Activated CD8-positive, alpha-beta memory T cell treated with anti-CD3 and anti-CD28 coated beads for 1 hour (primary cell): ENCODE measurements at places on chromosomes 5 and 9.

GRCh38 chr9:90801973-90802322 is 329 bp downstream of the SYK start:
- DNase-seq, result no peak

- no peak for DNase-seq
These were observed 60.3 kb downstream of the FOXD1 start for GRCh38 chr5:73388306-73388684.

GRCh38 chr5:93585041-93585766 is 2.2 kb downstream of the NR2F1 start:
- DNase-seq, result no peak

DNA sequence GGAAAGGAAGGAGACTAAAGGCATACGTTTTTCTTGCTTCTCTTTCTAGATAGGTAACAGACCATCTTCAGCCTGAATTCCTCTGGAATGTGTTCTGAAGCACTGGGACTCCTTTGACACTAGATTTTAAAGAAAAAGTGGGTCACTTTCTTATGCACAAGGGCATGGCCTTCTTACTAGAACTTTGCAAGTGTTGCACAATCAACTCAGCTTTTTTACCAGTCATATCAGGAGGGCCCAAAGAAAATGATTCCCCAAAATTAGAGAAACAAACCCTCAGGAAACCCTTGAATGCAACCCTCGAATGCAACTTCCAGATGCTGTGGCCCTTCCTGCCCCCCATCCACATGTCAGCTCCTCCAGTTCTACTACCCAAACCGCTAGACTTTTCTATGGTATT is 93.9 kb downstream of the YTHDC2 start:
- DNase-seq, result no peak

DNA sequence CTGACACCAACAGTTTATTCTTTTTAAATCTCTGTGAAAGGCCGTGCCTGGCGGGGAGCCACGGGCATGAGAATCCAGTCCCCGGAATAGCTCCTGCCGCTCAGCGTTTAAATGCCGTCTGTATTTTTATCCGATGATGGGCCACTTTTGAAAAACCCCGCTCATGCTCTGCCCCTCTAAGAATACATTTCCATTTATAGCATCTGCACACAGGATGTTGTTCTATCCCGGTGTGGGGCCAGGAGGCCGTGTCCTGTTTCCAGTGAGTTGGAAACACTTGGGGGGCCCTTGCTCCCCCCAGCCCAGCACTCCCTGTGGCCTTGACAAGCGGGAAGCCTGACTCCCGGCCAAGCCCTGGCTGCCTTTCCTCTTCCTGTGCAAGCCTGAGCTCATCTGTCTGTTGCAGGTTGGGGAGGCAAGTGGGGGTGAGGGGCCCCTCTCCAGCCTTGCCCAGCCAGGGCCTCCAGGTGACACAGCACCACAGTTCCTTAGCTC is 39.0 kb downstream of the ERGIC1 start:
- no peak for DNase-seq

GRCh38 chr9:138118601-138119071 is 241.1 kb downstream of the CACNA1B start:
- DNase-seq, result no peak

- DNase-seq, result no peak
These were observed 52.7 kb downstream of the ITGA1 start for GRCh38 chr5:52840277-52841050.
